ENCODE measurements at places on chromosomes 4 and X. TPM values are rescaled to one million over a fixed set of nuclear protein-coding genes. Genes with fewer than 3 reads are reported as not detected.

DNA sequence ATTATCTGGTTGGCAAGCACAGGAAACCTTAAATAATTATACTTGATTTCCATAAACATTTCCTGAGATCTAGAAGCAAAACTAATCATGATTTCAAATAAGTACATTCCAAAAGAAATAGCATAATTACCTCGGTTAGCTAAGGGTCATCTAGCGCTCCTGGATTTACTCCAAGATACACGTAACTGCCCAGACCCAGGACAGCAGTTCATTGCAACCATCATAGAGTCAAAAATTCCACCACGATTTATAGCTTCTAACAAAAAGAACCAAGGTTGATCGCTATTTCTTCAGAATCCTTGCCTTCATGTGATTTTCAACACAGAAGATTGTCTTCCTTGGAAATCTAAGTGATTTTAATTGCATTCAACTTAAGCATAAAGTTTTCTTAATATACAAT is 1235.5 kb upstream of the TENM3 start:
- no peak overlapping the region for H3K27ac ChIP-seq
- H3K36me3 ChIP-seq, result no peaks in the 10 kb centered on the region
- no peaks in the 10 kb centered on the region for H3K27me3 ChIP-seq
- no peaks in the 10 kb centered on the region for H3K4me1 ChIP-seq
- H3K4me3 ChIP-seq, result no peak overlapping the region

- H3K36me3 ChIP-seq, result peaks cover 7% of the 10 kb centered on the region
- DNase-seq, result no peak
- no peak overlapping the region for H3K4me3 ChIP-seq
- peak overlapping the region; percentile 36 for H3K27ac ChIP-seq
Measured at GRCh38 chr4:87053176-87053658, 118.4 kb downstream of the AFF1 start.

UGT2B10 gene
- total RNA-seq, result not detected

DNA sequence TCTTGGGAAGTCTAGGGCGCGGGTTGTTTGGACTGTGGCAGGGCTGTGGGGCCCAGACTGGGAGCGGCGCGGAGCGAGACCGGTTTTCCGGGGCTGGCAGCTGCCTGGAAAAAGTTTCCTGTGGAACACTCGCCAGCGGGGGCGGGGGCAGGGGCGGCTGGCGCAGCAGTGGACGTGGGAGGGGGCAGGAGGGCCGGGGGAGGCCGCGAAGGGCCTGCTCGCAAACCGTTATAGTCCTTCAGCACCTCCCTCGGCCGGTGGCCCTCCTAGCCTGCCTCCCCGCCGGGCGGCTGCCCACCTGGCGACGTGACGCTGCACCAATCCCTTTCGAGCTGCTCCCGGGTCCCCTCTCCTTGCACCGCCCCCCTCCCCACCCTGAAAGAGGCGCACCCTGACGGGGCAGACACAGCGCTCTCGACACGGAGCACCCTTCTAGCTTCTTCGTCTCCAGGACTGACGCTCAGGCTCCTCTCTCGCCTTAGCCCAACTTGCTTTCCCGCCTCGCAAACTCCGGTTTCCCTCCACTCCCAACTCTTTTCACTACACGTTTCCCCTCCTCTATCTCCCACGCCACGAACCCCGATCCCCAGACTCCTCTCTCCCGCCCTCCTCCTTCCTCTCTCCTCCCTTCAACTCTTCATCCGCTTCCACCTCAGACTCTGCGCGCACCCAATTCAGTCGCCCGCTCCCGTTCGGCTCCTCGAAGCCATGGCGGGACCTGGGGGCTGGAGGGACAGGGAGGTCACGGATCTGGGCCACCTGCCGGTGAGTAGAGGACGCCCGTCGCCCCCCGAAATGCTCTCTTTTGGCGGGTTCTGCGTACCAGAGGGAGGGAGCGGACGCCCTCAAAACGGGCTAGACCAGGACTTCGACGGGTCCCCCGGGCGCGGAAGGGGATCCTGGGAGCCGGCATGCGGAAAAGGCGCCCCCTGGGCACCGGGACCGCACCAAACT is at the start of gene NRK:
TSS of gene NRK (plus strand) at position 402 of the 954 bp plus-strand sequence. CDS start at position 709, 307 bp downstream.
- H3K27me3 ChIP-seq, result peaks cover 37% of the 10 kb centered on the region
- no peaks in the 10 kb centered on the region for H3K4me1 ChIP-seq
- H3K27ac ChIP-seq, result no peak within 1 kb of the TSS
- no peak for DNase-seq
- no peaks in the 10 kb centered on the region for H3K36me3 ChIP-seq

DNA sequence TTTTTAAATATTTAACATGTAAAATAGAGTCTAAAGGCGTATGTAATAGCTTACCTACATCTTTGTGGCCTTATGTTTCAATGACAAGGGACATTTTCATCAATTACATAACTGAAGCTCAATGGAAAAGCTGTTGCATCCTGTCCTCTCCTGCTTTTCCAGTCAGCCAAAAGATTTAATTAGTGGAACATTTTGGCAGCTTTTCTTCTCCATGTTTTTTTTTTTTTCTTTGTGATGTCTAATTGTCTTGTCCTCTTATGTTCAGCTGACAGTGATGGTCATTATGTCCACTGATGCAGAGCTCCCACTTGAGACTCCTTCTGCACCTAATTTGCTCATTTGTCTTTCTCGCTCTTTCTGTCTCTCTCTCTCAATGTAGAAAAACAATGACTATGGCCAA is 422.2 kb downstream of the GABRG1 start:
- no peak overlapping the region for H3K4me3 ChIP-seq
- DNase-seq, result no peak
- no peaks in the 10 kb centered on the region for H3K4me1 ChIP-seq

CDX4 gene
- not detected for total RNA-seq

CLNK gene
- total RNA-seq, result not detected

DNA sequence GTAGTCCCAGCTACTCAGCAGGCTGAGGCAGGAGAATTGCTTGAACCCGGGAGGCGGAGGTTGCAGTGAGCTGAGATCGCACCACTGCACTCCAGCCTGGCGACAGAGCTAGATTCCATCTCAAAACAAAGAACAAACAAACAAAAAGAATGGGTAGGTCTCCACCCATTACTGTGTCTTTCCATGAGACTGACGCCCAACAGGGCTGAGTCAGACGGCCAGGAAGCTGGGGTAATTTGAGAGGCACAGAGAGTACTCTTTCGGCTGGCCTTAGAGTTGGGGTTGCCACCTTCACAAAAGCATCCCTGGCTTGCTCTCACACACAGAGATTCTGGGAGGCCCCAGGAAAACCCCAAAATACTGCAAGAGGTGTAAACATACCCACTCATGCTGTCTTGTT is 72.0 kb upstream of the DHRSX start:
- no peak overlapping the region for H3K4me3 ChIP-seq
- peaks cover 17% of the 10 kb centered on the region for H3K36me3 ChIP-seq
- H3K4me1 ChIP-seq, result no peaks in the 10 kb centered on the region
- H3K27me3 ChIP-seq, result peaks cover 3% of the 10 kb centered on the region

CXCL3 gene
- total RNA-seq, result not detected

Measured in naive thymus-derived CD8-positive, alpha-beta T cell (primary cell).